Left cardiac atrium (tissue), 4 donors: ENCODE measurements at places on chromosomes 6 and 20. TPM values are rescaled to one million over a fixed set of nuclear protein-coding genes. Genes with fewer than 3 reads are reported as not detected.

GRCh38 chr6:144265390-144265789 is 19.7 kb upstream of the UTRN start:
- no peak for DNase-seq

DNA sequence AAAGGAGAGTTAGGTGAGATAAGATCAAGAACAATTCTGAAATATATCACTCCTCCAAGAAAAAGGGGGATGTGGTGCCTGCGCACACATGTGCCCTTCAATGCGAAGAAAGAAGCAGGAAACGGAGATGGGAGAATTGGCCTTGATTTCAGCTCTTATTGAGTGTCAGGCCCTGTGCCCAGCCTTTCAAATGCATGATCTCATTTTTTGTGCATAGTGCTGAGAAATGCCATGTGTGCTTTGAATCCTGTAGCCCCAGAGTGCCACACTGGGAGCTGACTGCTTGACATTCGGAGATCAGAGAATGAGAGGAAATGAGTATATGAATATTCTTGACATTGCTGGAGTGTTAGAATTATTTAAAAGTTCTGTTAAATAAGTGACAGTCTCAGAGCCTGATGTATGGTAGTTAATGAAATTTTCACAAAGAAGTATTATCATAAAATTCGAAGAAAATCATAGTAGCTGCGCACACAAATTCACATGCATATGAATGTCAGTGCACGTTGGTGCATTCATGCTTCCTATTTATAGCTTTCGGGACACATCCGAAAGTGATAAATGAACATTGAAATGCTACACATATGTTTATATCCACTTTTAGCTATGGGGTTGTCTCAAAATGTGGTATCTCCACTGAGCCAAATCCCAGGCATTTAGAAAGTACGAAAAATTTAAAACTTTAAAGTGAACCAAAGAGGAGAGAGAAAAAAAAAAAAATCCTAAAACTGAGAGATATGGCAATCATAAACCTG is 172.0 kb downstream of the KCNQ5 start:
- no peak for DNase-seq

GRCh38 chr6:28953039-28953584 is 29.3 kb upstream of the TRIM27 start:
- no peak for DNase-seq

DNA sequence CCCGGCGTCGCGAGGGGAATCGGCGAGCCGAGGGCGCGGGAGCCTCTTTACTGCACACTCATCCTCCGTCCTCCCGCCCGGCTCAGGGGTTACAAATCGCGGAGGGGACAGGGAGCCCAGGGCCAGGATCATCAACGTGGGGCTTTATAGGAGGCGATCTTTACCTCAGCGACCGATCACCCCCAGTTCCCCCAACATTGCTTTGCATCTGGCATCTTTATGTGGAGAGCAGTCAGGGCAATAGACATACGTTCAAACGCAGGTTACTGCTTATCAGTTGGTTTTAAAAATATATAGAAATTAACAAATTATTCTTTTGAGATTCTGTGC is 634 bp downstream of the HSF2 start:
- no peak for DNase-seq

- no peak for DNase-seq
Measured at GRCh38 chr20:32626859-32627636, 41.9 kb upstream of the NOL4L start.

- DNase-seq, result peak; percentile 67
Measured at GRCh38 chr6:158043586-158044524, 62.2 kb downstream of the SYNJ2 start.

- DNase-seq, result no peak
Measured at GRCh38 chr6:45171380-45171779, 156.8 kb upstream of the RUNX2 start.

DNA sequence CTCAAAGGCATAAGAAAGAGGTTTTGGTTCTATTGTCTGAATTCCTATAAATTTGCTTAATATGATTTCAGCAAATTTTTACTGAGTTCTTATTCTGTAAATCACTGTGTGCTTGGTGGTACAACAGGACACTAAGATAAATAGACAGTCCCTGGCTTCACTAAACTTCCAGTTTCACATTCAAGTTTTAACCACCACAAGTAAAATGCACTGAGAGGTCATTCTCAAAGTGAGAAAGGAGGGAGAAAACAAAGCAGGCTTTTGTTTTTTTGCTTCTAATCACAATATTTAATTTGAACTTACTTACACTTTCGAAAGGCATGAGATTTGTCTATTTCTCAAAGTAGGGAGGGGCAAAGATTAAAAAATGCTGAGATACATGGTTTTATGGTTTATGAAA is 445.7 kb downstream of the CDC5L start:
- no peak for DNase-seq

DNA sequence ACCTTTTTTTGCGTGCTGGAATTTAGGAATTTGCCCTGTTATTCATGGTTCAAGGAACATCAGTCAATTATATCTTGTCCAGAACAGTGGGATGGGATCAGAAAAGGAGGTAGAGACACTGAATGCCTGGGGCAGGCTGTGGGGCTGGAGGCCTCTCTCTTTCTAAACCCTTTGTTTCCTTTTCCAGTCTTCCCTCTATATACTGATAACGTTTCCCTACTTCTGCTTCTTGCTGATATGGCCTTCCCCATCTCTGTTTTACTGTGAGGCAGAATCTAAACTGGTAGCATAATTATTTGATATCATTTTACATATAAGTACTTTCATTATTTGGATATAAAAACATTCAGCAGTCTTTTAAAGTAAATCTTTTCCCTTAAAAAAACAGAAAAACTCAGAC is 67.5 kb downstream of the DNAH8 start:
- DNase-seq, result no peak

Gene GSTA4
- 10.3 TPM for total RNA-seq

- no peak for DNase-seq
Measured at GRCh38 chr6:169019727-169020491, 233.7 kb downstream of the THBS2 start.

DNA sequence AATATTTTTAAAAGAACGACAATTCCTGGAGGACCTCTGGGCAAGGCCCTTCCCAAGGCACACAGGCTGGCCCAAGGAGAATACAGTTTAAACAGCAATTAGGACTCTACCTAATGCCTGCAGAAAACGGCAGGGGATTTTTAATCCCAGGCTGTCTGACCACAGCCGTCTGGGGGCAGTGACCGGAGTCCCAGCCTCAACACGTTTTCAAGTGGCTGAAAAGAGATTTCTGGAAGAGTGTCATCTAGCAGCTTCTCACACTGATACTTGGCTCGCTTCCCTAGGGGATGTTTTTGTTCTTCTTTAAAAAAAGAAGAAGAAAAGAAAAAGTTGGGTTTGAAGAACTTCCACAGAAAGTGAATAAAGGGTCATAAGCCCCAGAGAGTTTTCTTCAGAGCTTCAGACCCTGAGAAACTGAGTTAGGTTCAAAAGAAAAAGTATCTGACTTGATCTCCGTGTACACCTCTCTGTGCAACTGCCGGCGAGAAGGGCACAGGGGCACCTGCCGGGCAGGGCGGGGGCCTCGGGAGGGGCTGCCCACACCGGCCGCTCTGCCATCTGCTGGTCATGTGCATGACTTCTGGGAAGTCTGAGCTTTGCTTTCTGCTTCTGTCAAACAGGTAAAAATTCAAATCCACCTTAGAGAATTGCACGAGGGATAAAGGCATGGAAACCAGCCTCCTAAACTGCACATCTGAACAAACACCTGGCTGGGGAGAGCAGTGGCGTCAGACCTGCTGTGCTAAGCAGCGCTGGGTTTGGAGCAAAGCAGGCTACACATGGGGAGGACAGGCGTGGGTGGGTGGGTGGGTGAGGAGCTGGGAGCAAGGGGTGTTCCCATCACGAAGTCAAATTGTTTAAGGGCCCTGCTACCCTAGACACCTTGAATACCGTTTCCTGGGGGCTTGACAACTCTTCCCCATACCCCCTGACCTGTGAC is 33.0 kb downstream of the RRBP1 start:
- DNase-seq, result peak; percentile 24

Gene ARMC2
- 8.0 TPM for total RNA-seq

- no peak for DNase-seq
Measured at GRCh38 chr20:7790189-7790588, 150.1 kb downstream of the HAO1 start.

DNA sequence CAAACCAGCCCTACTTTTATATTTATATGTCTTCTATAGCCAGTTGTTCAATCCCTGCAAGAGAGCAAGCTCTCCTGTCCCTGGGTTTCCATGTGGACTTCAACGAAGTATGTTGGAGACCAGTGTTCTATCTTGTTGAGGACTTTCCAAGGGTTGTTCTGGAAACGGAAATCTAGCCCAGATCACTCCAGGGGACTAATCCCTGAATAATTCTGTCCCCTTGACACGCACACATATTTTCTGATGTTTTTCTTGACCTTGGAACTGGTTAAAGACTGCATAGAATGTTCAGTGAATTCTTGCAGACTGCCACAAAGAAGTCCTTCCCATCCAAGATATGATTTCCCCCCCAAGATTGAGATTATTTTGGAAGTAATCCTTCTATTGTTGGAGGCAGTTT is 9.5 kb upstream of the MYLK2 start:
- no peak for DNase-seq

- DNase-seq, result no peak
Measured at GRCh38 chr6:31430449-31430848, 27.1 kb downstream of the MICA start.

- no peak for DNase-seq
Measured at GRCh38 chr6:15457121-15457650, 205.6 kb downstream of the DTNBP1 start.

- no peak for DNase-seq
Measured at GRCh38 chr20:23118144-23118543, 32.0 kb upstream of the CD93 start.

- peak; percentile 85 for DNase-seq
Measured at GRCh38 chr20:1313236-1313964, 15.5 kb downstream of the SDCBP2 start.

GRCh38 chr6:27837625-27838057 is 74.6 kb downstream of the OR2B2 start:
- DNase-seq, result no peak

- DNase-seq, result no peak
Measured at GRCh38 chr6:53995935-53996334, 115.3 kb upstream of the MLIP start.

DNA sequence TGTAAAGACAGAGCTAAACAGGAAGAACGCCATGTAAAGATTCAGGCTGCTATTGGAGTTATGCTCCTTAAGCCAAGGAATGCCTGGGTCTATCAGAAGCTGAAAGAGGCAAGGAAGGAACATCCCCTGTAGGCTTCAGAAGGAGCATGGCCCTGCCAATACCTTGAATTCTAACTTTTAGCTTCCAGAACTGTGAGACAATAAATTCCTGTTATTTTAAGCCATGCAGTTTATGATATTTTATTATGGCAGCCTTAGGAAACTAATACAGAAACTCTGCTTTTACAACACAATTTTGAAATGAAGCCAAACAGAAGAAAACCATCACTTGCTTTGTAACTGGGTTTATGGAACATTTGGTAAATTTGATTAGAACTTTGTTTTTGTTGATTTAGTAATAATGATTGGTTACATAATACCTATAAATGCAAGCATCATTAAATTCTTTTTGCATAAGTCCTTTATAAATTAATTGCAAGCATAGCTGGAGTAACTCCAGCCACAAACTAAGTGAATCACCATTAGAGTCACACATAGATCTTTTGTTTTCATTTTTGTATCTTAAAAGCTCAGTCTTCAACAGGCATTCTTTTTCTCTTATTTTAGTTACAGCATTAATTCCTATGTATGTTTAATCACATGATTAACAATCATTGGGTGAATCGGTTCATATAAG is 33.5 kb upstream of the TSPYL1 start:
- DNase-seq, result no peak

DNA sequence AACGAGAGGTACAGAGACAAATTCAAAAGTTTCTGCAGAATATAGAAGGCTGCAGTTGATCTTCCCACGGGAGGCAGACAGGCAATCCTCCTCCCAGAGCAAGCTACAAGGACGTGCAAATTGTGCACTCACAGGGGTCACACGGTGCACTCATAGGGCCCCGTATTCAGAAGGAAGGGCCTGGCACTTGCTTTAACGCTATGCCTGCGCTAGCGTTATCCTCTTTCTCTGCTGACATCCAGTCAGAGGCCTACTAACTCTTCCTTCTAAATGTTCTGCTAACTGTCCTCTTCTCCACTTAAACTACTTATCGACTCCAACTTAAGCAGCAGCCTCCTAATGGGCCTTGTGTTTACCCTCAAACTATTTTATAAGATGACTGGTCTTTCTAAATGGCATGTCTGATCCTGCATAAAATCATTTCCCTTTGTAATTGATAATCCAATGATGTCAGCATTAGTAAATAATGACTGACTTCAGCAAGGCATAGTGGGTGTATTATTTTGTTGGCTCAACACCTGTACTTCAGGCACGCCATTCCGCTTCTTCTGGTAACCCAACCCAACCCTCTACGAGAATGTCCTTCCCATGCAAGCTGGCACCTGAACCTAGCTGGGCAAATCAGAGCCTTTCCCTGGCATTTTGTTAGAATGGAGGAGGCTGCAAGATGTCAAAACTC is 2.2 kb downstream of the IFNGR1 start:
- no peak for DNase-seq

Gene FGD2
- total RNA-seq, result 15.5 TPM

DNA sequence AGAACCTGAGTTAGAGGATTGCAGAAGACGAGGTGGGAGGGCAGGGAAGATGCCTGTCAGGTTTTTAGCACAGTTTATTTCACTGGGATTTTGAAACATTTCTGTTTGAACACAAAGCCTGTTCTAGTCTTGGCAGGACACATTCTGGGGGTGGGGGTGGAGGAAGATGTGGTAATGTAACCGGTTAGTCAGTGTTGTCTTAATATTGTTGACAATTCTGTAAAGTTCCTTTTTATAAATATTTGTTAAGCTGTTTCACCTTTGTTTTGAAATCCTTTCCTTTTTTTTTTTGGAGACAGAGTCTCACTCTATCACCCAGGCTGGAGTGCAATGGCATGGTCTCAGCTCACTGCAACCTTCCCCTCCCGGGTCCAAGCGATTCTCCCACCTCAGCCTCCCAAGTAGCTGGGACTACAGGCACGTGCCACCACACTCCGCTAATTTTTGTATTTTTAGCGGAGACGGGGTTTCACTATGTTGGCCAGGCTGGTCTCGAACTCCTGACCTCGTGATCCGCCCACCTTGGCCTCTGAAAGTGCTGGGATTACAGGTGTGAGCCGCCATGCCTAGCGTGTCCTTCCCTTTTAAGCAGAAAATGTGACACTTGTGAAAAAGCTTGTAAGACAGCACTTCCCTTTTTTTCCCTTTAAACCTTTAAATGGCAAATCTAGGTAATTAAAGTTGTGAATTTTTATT is 20.2 kb downstream of the SLC9A8 start:
- DNase-seq, result no peak
